ENCODE measurements at places on chromosomes 7 and 10.

- DNase-seq, result no peak
Observed at GRCh38 chr10:2119316-2119715, 382.0 kb upstream of the ADARB2 start.

DNA sequence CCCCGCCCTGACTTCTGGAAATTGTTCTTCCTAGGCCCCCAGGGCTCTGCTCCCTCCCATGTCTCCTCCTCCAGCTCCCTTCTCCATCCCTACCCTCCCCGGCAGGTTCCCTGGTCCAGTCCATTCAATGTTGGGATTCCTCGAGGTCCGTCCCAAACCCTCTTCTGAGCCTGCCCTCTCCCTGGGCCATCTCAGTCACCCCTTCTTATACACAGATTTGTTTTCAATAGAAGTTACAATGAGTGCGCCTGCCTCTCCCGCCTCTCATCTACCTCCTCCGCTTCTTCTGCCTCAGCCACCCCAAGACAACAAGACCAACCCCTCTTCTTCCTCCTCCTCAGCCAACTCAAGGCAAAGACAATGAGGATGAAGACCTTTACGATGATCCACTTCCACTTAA lies 67.9 kb downstream of the OAT start:
- no peak for DNase-seq

- DNase-seq, result no peak
Observed at GRCh38 chr7:70711452-70711851, 420.5 kb upstream of the GALNT17 start.

GRCh38 chr7:141072548-141073172 lies 1.2 kb upstream of the TMEM178B start:
- DNase-seq, result no peak

DNA sequence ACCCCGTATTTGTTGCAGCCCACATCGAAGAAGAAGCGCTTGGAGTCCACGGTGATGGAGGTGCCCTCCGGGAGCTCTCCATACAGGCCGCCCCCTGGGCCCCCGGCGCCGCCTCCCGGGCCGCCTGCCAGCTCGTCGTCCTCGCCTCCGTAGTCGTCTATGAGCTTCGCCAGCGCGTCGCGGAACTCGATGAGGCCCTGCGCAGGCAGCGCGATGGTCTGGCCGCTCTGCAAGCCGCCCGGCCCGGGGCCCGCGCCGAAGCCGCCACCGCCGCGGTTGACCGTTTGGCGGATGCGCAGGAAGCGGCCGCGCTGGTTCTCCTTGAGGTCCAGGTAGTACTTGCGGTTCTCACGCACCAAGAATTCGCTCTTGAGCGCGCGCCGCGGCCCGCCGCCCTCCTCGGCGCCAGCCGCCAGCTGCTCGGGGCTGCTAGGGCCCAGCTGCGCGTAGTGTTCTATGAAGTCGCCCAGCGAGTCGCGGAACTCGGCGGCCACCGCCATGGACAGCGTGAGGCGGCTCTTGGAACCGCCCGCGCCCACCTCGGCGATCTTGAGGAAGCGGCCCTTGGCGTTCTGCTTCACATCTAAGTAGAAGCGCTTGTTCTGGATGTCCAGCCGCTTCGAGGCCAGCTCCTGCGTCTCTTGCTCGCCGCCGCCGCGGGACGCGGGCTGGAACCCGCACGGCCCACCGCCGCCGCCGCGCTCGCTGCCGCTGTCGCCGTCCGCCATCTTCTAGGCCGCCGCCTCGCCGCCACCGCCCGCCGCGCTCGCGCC lies 523 bp downstream of the PURB start:
- DNase-seq, result no peak

GRCh38 chr10:88458209-88458608 lies 124.9 kb downstream of the RNLS start:
- DNase-seq, result no peak

DNA sequence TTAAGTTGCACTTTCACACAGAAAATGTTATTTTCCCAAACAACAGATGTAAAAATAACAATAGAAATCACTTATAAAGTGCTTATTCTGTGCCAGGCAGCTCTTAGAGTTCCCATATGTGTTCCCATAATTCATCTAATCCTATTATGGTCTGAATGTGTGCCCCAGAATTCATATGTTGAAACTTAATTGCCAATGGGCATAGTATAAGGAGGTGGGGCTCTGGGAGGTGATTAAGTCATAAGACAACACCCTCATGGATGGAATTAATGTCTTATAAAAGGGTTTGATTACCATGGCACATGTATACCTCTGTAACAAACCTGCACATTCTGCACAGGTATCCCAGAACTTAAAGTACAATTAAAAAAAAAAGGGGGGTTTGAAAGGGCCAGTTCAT lies 92.7 kb downstream of the FZD1 start:
- DNase-seq, result no peak

- no peak for DNase-seq
Observed at GRCh38 chr10:79981450-79982361, 32.8 kb upstream of the SFTPD start.

GRCh38 chr10:132223156-132223590 lies 36.4 kb downstream of the DPYSL4 start:
- no peak for DNase-seq

- DNase-seq, result no peak
Observed at GRCh38 chr10:17085011-17085725, 44.4 kb downstream of the CUBN start.

GRCh38 chr7:83141927-83142326 lies 20.8 kb downstream of the PCLO start:
- DNase-seq, result no peak

DNA sequence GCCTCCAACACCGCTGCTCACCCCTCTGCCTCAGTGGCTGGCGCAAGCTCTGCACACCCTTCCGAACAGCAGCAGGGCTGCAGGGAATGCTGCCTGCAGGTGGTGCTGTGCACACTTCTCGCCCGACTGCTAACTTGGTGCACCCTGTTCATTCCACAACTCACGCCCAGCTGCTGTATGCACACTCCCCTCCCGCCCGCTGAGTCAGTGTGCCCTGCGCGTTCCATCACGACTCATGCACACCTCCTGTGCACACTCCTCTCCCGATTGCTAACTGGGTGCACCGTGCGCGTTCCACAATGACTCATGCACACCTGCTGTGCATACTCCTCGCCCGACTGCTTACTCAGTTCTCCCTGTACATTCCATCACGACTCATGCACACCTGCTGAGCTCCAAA lies 21.5 kb downstream of the ADARB2 start:
- DNase-seq, result no peak

- no peak for DNase-seq
Observed at GRCh38 chr7:70360557-70360956, 762.3 kb downstream of the AUTS2 start.

GRCh38 chr7:140231771-140232491 lies 55.1 kb upstream of the KDM7A start:
- no peak for DNase-seq

GRCh38 chr10:6885284-6885683 lies 305.2 kb upstream of the PRKCQ start:
- DNase-seq, result no peak

DNA sequence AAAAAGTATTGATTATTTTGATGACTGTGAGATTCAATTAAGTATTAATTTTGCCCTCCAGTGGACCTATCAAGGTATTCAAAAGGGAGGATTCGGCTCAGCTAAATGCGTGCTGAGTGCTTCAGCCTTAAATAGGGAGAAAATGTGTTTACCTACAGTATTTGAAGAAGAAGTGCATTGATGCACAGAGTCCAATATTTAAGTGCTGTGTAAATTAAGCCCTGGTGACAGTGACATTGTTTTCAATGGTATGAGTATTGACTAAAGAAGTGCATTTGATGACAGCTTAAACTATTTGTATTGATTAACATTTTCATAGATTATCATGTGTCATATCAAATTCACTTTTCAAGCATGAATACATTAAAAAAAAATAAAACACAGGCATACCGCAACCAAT lies 106.6 kb downstream of the POU6F2 start:
- no peak for DNase-seq

DNA sequence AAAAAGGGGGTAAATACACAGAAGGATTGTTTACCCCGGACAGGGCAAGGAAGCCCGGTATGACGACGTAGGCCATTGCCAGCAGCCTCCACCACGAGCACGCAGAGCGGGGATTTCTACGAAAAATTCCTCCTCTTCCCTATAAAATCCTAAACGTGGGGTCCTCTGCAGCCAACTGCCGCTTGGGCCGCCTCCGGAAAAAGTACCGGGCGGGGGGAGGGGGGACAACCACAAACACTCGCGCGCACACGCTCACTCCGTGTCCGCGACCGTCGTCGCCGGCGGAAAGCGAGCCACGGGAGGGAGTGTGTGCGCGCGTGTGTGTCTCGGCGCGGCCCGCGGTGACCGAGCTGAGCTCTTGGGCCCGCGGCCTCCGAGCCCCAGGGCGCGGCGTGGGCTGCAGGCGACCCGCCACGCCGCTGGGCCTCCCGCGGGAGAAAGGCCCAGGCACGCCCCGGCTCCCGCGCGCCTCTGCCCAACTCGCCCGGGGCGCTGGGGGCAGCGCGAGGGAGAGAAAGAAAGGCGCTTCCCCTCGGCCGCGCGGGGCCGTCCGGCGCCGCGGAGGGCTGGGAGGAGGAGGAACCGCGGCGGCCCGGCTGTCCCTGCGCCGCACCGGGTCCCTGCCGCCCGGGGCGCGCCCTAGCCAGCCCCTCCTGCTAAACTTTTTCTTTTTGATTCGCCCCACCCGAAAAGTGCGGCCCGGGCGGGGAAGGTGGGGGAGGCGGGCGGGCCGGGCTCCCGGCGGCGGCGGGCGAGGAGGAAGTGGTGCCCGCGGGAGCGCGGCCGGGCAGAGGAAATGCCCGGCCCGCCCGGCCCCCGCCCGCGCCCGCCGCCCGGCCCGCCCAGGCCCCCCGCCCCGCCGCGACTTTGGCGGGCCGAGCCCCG lies 1.5 kb downstream of the CTBP2 start:
- DNase-seq, result no peak

GRCh38 chr7:47301657-47302295 lies 280.1 kb downstream of the TNS3 start:
- DNase-seq, result no peak

DNA sequence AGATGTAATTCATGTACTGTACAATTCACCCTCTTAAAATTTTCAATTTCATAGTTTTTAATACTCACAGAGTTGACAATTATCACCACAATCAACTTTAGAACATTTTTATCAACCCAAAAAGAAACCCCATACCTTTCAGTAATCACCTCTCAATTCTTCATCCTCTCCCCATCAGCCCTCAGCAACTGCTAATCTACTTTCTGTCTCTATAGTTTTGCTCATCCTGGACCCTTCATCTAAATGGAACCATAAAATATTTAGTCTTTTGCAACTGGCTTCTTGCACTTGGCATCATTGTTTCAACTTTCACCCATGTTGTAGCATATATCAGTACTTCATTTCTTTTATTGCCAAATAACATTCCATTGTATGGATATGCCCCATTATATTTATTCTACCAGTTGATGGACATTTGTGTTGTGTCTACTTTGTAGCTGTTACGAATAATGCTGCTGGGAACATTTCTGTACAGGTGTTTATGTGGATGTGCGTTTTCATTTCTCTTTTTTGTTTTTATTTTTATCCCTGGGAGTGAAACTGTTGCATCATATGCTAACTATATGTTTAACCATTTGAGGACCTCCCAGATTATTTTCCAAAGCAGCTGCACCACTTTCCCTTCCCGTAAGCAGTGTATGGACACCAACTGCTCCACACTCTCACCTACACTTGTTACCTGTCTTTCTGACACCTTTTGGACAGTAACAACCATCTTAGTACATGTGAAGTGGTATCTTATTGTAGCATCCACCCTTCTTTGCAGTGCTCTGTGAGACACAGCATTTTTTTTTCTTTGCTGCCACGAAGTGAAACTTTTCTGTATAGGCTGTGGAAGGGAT lies 65.4 kb upstream of the APBB1IP start:
- no peak for DNase-seq

DNA sequence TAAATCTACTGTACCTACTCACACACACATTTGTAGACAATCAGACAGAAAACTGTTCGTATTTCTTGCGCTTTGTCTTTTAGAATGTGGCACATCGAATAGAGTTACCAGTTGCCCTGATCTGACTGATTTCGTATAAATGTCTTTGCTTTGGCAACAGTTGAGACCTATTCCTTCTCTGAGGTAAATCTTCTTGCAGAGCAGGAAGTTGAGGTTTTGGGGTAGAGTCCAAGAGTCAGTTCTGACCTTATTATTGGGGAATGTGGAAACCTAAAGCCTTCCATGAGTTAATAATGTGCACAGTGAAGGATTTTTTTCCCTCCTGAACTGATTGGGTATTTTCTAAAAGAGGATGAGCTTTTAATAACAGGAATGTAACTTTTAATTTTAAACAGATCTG lies 135.3 kb downstream of the KIAA1217 start:
- no peak for DNase-seq

DNA sequence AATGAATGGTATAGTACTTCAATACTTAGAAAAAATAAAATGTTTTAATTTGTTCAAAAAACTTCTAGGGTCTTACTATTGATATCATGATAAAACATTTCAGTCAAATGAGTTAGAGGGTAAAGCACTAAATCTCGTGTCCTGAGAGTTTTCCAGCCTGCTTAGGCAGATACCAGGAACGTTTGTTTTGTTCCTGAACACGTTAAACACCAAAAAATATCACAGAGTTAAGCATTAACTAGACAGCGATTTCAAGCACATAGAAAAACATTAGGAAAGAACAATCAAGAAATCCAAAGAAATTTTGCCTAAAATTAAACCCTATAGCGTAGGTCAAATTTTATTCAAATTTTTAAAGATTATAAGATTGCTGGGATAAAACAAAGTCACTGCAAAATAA lies 204.6 kb upstream of the AGR3 start:
- DNase-seq, result no peak

DNA sequence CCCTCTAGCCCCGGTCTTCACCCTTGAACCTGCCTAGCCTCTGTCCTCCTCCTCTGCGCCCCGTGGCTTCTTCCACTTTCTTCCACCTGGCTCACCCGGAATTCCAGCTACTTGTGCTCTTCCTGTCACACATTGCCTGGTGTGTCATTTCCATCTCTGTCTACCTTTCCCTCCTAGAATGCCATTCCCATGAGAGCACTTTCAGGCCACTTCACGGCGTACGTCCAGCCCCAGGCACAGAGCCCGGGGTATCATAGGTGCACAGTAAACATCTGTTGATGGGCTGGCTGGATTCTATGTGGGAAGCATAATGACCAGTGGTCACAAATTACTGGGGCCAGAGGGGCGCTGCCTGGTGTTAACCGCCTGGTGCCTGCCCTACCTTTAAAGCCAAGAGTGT lies 161.3 kb downstream of the CUX1 start:
- no peak for DNase-seq

- no peak for DNase-seq
Observed at GRCh38 chr7:12754179-12754578, 66.7 kb downstream of the ARL4A start.

GRCh38 chr7:121575194-121575765 lies 179.2 kb upstream of the FAM3C start:
- no peak for DNase-seq
